ENCODE measurements at places on chromosomes 5 and 9.

- no peak for DNase-seq
These were observed 17.8 kb downstream of the ACTL7B start for GRCh38 chr9:108838017-108838416.

- DNase-seq = no peak
These were observed 198.1 kb downstream of the ENC1 start for GRCh38 chr5:74442466-74442865.

- DNase-seq = no peak
These were observed 137.9 kb upstream of the BASP1 start for GRCh38 chr5:17079562-17079961.

GRCh38 chr5:67178966-67179365 is 17.6 kb downstream of the CD180 start:
- no peak for DNase-seq
